ENCODE measurements at places on chromosomes 2 and 18.

- DNase-seq: no peak
Measured at GRCh38 chr2:226934546-226935201, 98.8 kb downstream of the RHBDD1 start.

DNA sequence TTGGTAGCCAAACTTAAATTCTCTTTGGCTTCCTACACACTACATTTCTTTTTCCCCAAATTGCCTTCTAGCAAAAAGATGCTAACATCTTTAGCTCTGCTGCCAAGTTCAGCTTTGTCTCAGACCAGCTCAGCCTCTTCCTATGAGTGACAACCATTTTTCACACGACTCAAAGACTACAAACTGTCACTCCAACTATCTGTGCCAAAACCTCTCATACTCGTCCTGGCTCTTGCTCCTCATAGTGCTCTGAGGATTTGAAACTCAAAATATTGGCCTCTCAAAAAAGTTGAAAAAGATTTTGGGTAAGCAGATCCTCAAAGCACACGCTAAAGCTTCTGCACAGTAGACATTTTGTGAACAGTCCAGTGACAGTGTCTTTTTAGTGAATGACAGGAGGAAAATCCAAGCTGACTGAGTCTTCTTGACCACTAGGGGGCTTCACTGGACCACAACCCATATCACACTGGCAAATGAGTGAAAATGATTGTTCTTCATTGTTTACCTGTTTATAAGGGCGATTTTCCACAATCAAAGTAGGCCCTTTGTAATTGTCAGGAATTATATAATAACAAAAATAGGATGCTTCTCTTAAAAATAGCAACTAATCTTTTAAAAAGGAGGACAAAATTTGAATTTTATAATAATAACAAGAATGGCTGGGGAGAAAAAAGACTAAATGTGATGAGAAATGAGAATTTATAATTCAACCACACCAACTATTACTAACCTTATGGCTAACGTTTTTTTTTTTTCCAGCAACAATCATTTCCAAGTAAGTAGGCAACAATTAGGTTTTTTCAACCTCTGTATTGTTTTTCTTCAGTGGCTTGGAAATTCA is 85.5 kb upstream of the PGAP1 start:
- peak; percentile 57 for DNase-seq

DNA sequence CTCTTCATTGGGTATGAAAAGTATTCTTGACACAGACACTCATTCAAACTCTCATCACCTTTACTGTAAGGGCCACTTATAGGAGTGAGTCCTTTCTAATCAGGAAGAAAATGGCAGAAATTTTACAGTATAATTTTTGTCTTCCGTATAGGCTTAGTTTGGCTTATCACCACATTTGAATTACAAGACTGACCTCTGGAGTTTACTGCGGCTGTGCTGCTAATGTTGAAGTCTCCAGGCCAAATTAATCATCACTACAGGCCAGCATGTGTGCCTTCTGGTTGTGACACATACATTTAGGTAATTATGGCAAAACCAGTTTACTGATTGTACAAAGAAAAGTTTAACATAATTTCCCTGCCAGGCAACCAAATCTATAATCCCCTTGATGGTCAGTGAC is 753.6 kb upstream of the GCFC2 start:
- no peak for DNase-seq

DNA sequence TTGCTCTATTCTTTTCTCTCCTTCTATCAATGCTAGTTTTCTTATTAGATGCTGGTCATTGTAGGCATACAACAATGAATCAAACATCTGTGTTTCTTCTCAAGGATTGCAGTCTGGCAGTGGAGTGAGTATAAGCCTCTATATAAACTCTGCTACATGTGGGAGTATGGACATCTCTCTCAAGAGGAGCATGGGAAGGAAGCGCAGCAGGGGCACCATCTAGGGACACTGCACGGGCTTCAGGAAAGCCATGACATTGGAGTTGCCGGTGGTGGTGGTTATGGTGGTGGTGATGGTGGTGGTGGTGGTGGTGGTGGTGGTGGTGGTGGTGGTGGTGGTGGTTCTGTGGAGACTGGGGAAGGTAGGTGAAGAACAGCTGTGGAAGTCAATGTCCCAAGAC is 462.6 kb downstream of the RNF144A start:
- DNase-seq: no peak

DNA sequence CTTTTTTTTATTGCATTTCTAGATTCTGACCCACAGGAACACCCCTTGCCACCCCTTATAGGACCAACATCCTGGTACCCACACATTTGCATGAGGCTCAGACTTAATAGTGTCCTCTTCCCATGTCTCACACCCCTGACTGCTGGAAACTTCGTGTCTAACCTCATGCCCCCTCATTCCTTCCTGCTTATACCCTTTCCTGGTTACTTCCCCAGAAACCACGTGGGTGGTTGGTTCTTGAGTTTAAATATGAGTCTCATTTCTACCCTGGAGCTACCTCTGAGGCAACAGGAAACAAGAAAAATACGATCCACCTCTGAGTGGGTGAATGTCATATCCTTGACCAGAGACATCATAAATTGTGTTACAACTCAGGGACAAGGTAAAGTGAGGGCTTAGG is 1.6 kb downstream of the TNP1 start:
- no peak for DNase-seq

DNA sequence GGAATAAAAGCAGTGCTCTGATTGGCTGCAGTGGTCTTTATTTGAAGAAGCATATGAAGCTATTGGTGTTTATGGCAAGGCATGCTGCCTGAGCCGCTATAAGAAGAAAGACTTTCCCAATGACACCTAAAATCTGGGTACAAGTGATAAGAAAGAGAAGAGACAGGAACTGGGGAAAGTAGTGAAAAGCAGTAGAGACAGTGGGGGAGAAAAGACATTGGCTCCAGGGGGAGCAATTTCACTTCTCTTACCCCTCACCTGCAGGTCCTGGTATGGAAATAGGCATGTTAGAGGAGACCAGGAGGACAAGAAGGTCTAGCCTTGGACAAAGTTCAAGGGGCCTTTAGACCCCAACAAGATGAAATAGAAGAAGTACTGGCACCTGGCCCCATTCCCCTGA is 47.1 kb downstream of the PLCL1 start:
- DNase-seq: peak; percentile 8

DNA sequence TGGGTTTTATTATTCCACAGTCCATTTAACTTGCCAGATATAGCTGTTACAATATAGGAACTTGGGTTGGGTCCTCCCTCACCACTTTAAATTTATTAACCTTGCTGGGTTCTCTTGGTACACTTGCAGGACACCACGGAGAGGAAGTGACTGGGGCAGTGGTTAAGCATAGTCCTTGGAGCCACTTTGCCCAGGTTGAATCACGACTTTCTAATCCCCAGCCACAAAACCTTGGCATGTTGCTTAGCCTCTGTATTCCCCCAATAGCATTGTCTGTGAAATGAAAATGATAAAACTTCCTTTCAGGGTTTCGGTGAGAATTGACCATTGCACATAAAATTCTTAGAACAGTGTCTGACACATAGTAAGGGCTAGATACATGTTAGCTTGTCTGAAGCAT is 221.2 kb downstream of the IRS1 start:
- no peak for DNase-seq

GRCh38 chr2:79638410-79638809 is 125.6 kb downstream of the CTNNA2 start:
- no peak for DNase-seq

DNA sequence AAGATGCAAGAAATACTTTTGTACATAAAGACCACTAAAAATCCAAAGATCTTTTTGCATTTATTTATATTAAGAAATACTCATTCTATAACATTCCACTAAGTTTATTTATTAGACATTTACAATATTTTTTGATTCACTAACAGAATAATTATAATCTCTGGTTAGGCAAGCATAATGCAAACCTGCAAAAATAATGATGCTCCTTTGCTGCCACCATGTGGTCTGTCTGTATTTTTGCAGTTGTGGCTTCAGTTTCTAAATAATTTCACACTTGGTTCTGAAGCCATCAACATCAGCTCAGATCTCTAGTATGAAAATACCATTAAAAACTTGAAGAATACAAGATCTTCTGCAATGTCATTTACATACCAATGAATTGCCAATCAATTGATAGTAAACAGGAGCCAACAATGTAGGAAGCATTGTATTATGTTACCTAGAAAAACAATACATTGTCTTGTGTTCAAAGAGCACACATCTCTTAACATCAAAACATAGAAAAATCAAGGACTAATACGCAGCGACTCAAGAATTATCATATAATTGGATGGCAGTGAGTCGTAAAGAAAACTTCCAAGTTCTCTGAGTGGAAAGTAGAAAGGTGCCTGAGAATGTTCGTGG is 28.8 kb upstream of the WDR75 start:
- DNase-seq: peak; percentile 19

- DNase-seq: no peak
Measured at GRCh38 chr2:74004212-74005182, 19.8 kb downstream of the TET3 start.

- no peak for DNase-seq
Measured at GRCh38 chr2:33229646-33230045, 246.8 kb upstream of the RASGRP3 start.

DNA sequence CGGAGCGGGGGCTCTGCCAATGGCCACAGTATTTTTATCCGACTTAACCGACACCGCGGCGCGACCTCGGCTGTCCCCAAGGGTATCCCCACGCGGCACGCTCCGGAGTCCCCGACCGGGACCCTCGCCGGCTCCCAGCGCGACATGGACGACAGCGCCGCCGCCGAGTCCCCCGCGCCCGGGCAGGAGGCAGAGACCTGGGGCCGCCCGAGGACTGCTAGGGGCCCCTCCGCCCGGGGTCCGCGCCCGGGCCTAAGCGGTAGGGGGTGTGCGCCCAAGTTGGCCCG is 468 bp downstream of the UXS1 start:
- DNase-seq: no peak

DNA sequence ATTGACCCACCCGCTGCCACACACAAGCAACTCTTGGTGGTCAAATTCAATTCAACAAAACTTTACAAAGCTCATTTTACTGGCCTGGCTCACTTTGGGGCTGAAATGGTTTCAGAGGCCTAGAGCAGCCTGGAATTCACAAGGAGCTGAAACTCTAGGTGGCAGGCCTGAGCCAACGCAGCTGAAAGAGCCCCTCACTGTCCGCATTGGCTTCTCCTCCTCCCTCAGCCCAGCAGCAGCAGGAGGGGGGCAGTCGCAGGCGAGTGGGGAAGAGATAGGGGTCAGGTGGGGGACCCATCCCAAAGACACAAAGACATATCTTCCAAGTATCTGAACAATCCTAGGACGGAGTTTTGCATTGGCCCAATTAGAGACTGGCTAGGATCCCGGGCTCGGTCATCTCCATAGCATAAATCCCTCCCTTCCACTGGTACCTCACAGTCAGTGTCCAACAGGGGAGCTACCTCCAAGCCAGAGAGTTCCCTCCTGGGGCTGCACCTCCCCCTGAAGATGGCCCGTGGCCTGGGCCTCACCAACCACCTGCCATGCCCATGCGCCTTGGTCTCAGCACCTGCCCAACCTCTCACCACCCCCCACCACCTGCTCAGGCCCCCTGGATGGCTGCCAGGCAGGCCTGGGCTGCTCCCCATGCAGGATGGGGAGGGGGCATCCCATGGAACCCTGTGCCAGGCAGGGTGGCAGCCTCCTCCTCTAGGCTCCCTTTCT is 113.4 kb downstream of the ZBTB7C start:
- DNase-seq: peak; percentile 82

GRCh38 chr2:1954061-1954460 is 209.7 kb upstream of the PXDN start:
- no peak for DNase-seq

DNA sequence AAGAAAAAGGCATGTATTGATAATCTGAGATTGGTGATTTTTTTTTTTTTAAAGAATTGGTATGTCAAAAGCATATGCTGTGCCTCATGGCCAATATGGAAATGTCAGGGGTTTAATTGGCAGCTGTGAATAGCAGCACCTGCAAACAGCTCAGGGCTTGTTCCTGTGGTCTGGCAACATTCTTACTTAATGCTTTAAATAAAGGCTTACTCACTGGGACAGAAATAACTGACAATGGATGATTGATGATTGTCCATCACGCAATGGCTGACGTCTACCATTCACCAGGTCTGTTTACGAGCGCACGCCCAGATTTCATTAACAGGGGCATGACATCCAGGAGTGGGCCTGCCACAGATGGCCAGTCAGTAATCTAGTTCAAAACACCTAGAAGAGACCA is 66.7 kb downstream of the ETAA1 start:
- DNase-seq: no peak

DNA sequence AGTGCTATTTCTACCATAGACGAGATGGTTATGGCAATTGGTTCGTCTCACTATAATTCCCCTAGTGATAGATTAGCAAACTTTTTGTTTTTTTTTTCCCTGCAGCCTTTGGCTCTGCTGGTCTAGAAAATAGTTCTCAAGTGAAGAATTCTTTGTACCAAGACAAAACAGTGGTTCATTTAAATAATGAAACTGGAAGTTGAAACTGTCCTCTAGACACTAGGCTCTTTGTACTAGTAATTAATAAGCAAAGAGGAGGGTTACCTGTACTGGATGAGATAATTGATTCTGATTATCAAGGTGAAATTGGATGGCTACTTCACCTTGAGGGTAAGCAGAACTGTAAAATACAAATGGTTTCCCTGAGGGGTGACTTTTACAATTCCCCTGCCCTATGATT is 156.9 kb upstream of the DCC start:
- no peak for DNase-seq

- DNase-seq: no peak
Measured at GRCh38 chr2:114219456-114219855, 223.0 kb upstream of the DPP10 start.

DNA sequence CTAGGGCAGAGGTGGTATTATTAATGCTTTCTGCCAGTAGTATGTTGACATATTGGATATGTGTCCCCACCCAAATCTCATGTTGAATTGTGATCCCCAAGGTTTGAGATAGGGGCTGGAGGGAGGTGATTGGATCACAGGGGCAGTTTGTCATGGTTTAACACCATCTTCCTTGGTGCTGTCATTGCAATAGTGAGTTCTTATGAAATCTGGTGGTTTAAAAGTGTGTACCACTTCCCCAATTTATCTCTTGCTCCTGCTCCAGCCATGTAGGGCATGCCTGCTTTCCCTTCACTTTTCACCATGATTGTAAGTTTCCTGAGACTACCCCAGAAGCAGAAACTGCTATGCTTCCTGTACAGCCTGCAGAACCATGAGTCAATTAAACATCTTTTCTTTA is 47.1 kb upstream of the THSD7B start:
- DNase-seq: no peak

- no peak for DNase-seq
Measured at GRCh38 chr2:72293620-72294019, 146.0 kb upstream of the CYP26B1 start.

- no peak for DNase-seq
Measured at GRCh38 chr2:172253190-172254052, 150.7 kb upstream of the DLX2 start.

DNA sequence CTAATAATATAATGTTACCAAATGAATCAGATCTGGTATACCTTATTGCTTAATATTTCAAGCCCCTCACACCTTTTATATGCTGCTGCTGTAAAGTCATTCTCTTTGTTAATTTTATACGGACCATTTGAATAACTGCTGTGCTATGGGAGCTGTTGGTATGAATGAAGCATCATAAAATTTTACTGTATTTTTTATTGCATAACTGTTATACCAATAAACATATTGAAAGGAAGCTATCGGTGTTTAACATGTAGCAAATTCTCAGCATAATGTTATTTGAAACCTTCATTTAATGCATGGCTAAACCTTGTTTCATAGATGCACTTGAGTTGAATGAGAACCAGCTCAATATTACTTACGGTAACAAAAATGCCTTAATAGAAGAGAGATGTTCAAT is 1040.3 kb downstream of the SOCS6 start:
- DNase-seq: no peak

GRCh38 chr2:118437501-118437900 is 349.2 kb downstream of the INSIG2 start:
- no peak for DNase-seq

GRCh38 chr2:221446140-221446539 is 126.0 kb downstream of the EPHA4 start:
- no peak for DNase-seq

Data from H7 (cell line).